GM12878 (cell line): ENCODE measurements at places on chromosomes 1 and 21.

DNA sequence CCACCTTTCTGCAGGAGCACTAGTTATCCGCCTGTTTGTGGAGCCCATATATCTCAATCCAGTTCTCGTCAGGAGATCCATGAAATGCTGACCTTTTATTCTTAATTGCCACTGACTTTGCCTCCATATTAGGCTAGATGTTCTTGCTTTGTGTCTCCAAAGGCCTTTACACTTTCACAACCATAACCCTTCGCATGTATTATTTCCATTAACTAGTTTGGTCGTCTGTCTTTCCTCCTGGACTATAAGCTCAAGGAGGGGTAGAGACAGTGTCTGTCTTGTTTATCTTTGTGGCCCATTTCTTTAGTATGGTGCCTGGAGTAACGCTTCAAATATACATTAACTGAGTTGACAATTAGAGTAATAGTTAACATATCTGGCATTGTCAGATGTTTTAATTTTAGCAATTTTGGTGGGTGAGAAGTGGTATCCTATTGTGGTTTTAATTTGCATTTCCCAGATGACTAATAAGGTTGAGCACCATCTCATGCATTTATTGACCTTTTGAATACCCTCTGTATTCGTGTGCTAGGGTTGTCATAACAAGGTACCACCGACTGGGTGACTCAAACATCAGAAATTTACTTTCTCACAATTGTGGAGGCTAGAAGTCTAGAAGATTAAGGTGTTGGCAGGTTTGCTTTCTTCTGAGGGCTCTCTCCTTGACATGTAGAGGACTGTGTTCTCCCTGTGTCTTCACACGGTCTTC lies 21.7 kb upstream of the IL12RB2 start:
- peak; percentile 20 for DNase-seq

- DNase-seq = no peak
These were observed 532.2 kb downstream of the MATN1 start for GRCh38 chr1:30191154-30191702.

- no peak for DNase-seq
These were observed 205.9 kb downstream of the DSCAM start for GRCh38 chr21:40641042-40641441.

DNA sequence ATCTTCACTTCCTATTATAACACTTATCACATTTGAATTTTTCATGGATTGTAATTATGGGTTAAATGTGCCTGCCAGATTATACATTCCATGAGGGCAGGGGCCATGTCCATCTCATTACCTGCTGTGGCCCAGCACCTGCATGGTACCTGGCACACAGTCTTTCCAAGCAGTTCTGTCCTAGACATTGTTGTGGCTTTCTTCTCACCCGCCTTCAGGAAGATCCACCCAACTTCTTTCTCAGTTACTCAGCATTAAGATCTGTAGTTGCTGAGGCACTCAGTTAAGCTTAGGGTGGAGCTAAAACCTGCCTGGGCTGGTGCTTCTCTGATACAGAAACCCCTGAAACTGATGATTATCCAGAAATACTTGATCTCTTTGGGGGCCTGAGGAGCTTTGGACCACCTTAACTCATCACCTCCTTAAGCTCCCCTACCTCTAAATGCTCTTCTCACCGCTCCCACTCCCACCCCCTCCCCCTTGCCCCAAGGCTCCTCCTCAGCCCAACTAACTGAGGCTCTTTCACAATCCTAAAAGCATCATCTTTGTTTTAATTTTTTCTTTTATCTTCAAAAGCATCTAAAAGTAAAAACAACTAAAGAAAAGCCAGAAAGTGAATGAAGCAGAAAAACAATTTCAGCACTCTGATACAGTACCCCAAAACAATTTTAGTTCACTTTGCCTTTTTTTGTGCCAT lies 190.6 kb downstream of the FGGY start:
- no peak for DNase-seq

- no peak for DNase-seq
These were observed 38.2 kb upstream of the PARP1 start for GRCh38 chr1:226446094-226446493.

GRCh38 chr1:175499595-175500382 lies 243.6 kb downstream of the TNR start:
- DNase-seq = no peak

- DNase-seq = no peak
These were observed 15.4 kb downstream of the LIN9 start for GRCh38 chr1:226293553-226293920.

DNA sequence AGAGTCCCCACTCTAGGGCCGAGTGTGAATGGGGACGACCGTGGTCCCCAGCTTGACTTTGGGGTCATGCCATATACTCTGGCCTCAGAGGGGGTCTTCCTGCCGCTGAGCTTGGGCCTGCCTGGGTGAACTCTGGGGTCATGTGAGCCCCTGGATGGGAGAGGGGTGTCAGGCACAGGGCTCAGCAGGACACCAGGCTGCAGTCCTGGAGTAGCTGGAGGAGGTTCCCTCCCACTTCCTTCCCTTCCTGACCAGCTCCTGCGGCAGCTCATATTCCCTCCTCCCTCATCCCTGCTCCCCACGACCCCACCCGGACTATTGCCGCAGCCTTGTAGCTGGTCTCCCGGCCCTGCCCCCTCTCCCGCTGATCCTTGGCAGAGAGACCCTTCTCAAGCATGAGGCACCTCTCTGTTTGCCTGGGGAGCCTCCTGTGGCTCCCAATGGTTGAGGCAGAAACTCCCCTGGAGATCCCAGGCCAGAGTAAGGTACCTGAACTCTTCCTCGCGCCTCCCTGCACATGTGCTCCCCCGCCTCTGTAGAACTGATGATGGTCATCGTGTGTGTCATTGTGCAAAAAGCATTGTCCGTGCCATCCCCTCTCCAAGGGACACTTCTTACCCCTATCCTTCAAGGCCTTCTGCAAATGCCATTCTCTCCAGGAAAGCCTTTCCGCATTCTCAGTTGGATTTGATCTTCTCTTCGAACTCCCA lies 1.8 kb downstream of the TNFRSF1B start:
- no peak for DNase-seq

DNA sequence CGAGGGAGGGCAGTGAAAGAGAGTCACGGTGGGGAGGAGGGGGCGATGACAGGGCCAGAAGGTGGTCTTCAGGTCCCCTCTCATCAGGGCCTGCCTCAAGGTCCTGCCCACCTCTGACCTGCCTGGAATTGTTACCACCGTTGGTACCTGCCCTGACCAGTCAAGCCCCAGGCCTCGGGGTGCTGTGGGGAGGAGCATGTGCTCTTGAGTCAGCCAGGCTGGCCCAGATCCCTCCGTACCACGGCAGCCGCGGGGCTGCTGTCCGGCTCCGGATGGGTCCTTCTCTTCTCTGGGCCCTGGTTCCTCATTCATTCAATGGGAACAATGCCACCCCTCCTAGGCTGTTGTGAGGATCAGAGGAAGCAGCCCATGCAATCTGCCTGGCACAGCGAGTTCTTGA lies 22.0 kb downstream of the SERINC2 start:
- no peak for DNase-seq

DNA sequence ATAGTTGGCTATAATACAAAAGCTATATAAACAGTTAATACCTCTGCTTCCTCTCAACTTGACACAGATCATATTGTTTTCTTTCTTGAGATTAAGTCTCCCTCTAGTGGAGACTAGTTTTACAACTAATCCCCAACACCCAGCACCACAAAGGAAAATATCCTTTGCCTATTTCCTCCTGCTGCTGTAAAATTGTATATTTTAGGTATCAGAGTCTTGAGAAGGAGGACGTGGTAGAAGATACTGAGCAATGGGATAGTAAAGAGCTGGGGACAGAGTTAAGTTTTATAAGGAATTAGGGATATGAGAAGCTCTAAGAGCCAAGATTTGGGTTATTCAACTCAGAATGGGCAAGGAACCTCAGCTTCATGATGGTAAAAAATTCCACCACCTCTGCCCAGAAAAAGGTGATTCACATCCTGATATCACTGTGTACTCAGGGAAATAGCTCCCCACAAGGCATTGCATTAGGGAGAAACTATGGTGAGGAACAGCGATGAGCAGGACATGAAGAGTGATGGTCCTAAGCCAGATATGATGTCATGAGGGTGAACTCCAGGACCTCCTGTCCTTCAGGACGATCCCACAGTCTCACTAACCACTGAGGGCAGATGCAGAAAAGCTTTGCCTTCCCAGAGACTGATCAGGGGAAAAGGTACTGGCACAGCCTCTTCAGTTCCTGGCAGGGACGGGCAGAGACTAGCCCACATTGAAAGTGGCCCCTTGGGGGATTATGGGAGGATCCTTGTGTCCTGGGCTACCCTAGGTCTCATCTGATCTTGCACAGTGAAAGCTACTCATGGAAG lies 14.7 kb upstream of the CFAP126 start:
- DNase-seq = no peak

GRCh38 chr1:30407865-30408580 lies 315.4 kb downstream of the MATN1 start:
- DNase-seq = no peak

DNA sequence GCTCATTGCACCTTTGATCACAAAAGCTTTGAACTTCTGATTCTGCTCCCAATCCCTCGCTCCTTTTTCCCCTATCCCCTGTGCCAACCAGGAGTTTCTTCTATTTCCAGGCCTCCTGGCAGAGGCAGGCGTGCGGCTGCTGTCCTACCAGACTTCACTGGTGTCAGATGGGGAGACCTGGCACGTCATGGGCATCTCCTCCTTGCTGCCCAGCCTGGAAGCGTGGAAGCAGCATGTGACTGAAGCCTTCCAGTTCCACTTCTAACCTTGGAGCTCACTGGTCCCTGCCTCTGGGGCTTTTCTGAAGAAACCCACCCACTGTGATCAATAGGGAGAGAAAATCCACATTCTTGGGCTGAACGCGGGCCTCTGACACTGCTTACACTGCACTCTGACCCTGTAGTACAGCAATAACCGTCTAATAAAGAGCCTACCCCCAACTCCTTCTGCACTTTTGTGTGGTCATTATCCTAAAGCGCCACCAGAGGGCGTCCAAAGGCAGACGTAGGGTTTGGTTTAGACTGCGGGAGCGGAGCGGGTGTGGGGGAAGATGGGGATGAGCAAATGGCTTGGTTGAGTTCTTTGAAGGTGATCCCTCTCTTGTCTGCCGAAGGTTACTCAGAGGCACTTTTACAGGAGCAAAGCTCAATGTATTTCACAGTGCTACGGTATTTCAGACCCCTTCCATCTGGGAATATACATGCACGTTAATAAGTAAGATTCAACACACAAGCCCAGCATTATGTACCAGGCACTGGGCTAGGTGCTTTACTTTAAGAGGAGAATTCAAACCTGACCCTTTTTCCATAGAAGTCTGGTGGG lies 24.7 kb downstream of the HMGCS2 start:
- DNase-seq = peak; percentile 3

GRCh38 chr1:94949681-94950661 lies 23.1 kb upstream of the CNN3 start:
- DNase-seq = no peak

DNA sequence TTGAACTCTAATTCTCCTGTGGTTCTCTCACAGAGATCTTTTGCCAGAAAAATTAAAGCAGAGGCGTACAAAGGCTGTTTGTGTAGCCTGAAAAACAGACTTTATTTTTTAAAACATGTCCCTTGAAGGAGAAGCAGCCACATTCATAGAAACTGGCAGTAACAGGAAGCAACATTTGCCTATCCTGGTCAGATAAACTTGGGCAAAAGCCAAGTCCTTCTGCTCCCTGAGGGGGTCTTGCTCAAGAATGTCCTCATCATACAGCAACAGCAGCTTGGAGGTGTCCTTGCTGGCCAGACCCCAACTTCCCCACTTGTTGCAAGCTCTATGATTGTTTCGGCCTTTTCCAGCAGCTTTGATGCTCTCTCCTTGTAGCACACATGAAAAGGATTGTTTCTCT lies 36.3 kb downstream of the MSTO1 start:
- DNase-seq = no peak

DNA sequence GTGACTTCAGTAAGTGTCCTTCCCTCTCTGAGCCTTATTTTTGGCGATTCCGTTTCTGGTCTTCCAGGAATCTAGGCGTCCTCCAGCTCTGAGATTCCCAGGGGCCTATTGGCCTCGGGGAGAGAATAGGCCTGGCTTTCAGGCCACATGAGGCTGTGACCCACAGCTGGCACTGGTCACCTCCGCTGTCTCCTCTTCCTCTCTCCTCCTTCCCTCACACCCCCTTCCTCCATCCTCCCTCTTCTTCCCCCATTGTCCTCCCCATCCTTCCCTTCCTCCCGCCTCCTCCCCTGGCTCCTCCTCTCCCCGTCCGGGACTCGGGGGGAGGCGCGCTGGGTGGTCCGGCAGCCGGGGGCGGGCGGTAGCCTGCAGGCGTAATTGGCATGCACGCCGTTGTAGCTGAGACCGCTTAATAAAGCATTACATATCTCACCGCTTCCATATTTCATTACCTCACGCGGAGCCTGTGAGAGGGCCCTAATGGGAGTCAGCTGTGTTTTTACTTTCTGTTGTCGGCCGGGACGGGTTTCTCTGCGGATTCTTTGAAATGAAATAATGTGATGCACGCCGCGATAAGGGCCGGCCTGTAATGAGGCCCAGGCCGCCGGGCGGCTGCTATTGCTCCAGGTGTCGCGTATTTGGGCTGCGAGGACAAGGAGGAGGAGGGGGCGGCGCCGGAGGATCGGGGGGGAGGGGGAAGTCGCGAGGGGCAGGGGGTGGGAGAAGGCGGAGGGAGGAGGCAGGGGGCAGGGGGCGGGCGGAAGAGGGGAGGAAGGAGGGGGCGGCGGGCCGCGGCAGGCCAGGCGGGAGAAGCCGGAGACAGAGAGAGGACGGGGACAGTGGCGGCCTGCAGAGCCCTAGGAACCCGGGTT lies 95.3 kb downstream of the FOXD2 start:
- DNase-seq = no peak

GRCh38 chr1:114756009-114756892 lies 1.5 kb downstream of the CSDE1 start:
- peak; percentile 54 for DNase-seq

GRCh38 chr1:220458936-220459335 lies 69.0 kb upstream of the MARK1 start:
- no peak for DNase-seq

- no peak for DNase-seq
These were observed 29.2 kb downstream of the HSPA13 start for GRCh38 chr21:14353726-14354125.

GRCh38 chr1:28266920-28267322 lies 7.6 kb downstream of the SESN2 start:
- no peak for DNase-seq

DNA sequence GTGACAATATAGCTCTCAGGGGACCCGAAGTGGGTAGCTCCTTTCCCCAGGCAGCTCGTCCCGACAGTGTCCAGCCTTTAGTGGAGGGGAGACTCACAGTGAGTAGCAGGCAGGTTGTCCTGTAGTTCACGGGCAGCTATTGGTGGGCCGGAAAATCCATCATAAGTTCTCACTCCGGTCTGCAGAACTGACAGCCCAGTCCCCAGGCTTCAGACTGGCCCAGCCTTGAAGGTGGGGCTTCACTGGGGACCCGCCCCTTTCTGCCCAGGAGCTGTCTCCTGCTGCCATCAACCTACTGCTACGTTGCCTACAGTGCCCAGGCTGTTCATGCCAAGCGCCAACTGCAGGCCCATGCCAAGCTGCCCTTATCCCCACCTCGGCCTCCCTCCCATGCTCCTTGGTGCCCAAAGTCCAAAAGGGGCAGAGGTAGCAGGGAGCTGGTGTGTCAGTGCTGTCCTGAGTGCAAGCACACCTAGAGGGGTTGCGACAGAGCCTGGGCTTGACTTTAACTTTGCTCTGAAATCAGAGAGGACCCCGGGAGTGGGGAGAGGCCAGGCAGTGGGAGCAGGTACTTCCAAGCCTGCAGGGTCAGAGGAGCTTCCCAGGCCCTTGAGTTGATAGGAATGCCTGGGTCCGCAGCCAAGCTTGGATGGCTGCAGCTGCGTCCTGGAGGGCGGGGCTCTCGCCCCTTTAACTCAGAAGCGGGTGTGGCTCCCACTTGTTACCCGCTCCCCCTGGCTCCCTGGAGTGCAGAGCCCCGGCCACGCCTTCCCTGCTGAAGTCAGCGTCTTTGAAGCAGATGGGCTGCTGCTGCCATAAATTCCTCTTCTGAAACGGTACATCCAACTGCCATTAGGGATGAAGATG lies 1144.3 kb upstream of the NCAM2 start:
- no peak for DNase-seq
